Hippocampal formation (tissue), 2 donors: ENCODE measurements at places on chromosomes 16 and 17.

GRCh38 chr17:44766409-44767038 lies 7.7 kb downstream of the ADAM11 start:
- DNase-seq: peak; percentile 21

GRCh38 chr17:66476014-66476413 lies 173.6 kb downstream of the PRKCA start:
- no peak for DNase-seq

- DNase-seq: no peak
These were observed 11.4 kb downstream of the CNEP1R1 start for GRCh38 chr16:50036426-50036825.

GRCh38 chr17:40022961-40023541 lies 7.8 kb downstream of the CSF3 start:
- DNase-seq: no peak

DNA sequence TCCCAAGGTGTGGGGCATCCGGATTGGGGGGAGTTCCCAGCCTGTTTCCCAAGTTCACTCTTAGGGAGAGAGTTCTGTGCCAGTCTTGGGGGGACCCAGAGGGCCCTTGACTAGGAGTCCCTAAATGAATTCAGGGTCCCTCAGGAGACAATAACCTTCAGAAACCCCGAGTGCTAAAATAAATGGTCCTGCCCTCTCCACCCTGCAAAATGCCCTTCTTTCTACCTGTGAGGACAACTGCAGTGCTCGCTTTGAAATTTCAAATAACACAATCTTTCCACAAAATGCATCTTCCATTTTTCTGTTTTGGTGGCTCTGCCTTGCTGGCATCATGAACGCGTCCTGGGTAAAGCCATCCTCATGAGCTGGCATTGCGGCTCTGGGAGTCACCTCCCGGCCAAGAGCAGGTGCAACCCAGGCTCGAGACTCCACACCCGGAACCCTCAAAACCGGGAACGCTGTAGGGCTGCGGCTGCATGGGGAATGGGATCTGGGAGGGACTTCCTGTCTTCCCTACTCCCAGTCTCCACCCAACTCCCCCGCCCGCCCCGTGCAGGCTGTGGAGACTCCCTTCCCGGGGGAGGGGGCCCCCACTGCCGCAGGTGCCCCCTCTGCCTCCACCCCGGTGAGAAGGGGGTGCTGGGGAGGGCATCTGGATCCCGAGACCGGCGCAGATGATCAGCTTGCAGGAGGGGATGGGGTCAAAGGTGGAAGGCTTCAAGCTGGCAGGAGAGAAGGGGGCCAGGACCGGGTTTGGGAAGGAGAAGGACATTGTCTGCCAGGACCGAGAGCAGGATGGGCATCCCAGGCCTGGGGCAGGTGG lies at the start of gene ZNF205:
TSS of gene ZNF205 (plus strand) at position 529 of the 823 bp plus-strand sequence. CDS start 845 bp downstream, outside the sequence.
- peak; percentile 75 for DNase-seq

GRCh38 chr16:27267037-27267677 lies 1.4 kb downstream of the NSMCE1 start:
- no peak for DNase-seq

- DNase-seq: no peak
These were observed 58.0 kb upstream of the GSE1 start for GRCh38 chr16:85554889-85555718.

GRCh38 chr17:77664097-77664729 lies 294.3 kb upstream of the TNRC6C start:
- no peak for DNase-seq

- no peak for DNase-seq
These were observed 43.3 kb upstream of the GINS3 start for GRCh38 chr16:58348986-58349385.

DNA sequence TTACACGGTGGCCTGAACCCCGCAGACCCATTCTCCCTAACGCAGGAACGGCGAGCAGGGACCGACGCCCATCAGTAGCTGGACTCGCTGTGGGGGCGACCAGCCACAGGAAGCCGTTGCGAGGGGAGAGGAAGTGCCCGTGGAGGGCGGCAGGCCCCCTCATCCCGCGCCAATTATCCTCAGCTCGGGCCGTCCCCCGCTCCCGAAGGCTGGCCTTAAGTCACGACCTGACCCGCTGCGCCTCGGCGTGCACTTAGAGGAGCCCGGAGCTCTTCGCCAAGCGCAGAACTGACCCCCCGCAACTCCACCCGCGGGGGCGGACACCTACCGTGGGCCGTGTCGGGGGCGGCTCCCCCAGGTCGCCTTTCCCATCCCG lies 401 bp downstream of the ARL16 start:
- DNase-seq: no peak

GRCh38 chr17:39742856-39743436 lies 5.2 kb downstream of the GRB7 start:
- DNase-seq: no peak

- DNase-seq: no peak
These were observed 8.6 kb downstream of the MED9 start for GRCh38 chr17:17485420-17485819.

- no peak for DNase-seq
These were observed 9.9 kb downstream of the PIRT start for GRCh38 chr17:10827898-10828552.

GRCh38 chr16:19513377-19514053 lies 8.4 kb downstream of the GDE1 start:
- no peak for DNase-seq

- no peak for DNase-seq
These were observed 34.3 kb downstream of the MYH3 start for GRCh38 chr17:10622617-10623485.

GRCh38 chr16:88403794-88404581 lies 21.2 kb downstream of the ZNF469 start:
- no peak for DNase-seq

- no peak for DNase-seq
These were observed 35.8 kb downstream of the BEAN1 start for GRCh38 chr16:66462912-66463311.

DNA sequence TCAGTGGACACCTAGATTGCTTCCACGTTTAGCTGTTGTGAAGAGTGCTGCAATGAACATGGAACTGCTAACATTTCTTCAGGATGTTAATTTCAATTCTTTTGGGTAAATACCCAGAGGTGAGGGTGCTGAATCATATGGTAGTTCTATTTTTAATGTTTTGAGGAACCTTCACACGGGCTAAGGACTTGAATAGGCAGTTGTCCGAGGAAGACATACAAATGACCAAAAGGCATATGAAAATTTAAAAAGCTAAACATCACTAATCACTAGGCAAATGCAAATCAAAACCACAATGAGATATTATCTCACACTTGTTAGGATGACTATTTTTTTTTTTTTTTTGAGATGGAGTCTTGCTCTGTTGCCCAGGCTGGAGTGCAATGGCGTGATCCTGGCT lies 173.3 kb downstream of the PRKCB start:
- DNase-seq: no peak

DNA sequence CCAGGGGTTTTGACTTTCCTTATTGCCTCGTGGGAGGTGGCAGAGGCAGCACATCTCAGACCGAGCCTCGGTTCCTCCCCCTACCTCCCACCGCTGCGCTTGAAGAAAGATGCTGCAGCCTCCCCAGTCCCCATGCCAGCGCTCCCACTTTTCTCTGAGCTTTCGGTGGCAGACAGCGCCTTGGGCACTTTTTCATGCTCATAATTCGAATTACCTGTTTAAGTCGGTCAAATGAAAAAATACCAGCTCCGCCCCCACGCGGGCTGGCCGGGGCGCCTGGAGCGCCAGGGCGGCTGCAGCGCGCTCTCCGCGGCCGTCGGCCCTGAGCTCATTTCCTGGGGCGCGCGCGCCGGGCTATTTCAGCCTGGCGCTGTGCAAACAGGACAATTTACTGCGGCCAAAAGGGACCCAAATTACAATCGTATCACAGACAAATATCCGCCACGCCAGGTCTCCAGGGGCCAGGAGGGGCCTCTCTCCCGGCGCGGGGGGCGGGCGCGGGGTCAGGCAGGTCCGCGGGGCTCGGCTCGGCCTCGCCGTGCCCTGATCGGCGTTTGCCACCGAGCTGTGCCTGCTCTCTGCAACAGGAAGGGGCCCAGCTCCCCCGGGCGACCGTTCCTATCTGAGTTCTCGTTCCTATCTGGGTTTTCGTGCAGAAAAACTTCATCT lies 45.0 kb downstream of the SOST start:
- no peak for DNase-seq

- DNase-seq: no peak
These were observed 15.3 kb downstream of the RSL1D1 start for GRCh38 chr16:11835891-11836649.

DNA sequence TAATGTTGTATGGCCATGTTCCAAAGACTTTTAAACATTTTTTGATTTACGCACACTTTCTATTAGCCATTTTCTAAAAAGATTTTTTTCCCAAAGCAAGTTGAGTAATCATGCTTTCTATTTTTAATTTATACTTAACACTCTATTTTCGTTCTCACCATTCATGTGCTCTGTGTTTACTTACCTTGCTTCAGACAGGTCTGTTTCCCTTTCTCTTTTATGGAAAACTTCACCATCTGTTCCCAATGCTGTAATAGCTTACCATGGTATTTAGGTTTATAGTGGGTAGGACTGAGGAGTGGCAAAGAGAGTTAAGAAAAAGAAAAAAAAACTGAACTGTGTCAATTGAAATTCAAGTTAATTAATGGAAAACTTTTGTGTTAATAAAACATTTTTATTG lies 37.5 kb upstream of the KCNJ16 start:
- no peak for DNase-seq

DNA sequence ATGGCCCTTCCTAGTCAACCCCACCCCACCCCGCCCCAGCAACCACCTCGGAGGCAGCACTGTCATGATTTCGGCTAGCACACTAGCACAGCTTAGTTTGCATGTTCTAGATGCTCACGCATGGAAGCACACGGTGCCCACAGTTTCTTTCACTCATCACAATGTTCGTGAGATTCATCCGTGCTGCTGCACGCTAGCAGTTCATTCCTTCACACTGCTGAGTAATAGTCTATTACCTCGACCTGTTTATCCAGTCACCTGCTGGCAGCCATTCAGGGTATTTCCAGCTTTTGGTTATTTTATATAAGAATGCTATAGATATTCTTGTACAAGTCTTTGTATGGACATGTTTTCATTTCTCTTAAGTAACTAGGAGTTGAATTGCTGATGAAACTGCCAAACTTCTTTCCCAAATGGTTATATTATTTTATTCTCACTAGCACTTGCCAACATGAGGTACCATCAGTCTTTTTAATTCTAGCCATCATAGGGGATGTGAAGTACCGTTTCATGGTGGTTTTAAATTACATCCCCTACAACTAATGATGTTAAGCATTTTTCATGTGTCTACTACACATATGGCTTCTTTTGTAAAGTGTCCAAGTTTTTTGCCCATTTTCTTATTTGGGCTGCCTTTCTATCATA lies 75.7 kb downstream of the CYTH1 start:
- DNase-seq: no peak

- no peak for DNase-seq
These were observed 1.7 kb upstream of the B4GALNT2 start for GRCh38 chr17:49130891-49131290.

DNA sequence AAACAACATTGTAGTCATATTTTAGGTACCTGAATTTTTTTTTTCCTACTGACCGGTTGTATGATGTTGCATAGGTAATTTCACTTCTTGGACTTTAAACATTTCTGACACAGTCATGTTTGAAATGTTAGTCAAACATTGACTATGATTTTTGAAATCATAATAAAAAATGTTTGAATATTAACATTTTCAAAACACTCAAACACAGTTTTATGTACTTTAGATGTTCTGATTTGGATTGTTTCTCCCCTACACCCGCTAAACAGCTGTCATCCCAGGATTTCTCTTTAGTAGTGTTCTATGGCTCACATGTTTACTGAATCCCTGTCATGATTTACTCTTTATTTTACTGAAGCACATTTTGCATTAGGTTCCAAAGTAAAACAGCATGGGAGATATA lies 102.9 kb upstream of the NPEPPS start:
- DNase-seq: no peak

DNA sequence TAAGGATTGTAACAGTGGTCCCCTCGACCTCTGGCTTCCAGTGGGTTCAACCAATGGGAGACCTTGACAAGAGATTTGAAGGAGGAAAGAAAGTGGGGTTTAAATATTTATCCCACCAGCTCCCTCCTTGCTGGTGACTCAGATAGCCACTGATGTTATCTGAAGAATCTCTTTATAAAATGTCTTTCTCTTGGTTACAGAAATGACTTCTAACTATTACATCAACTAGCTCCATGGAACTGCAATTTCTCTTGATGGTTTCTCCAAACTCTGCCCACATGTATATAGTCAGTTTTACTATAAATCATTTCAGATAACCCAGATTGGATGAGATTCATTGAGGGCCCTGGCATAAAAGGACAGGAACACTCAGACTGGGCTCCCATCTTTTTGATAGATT lies 920.2 kb upstream of the SOX9 start:
- DNase-seq: no peak

DNA sequence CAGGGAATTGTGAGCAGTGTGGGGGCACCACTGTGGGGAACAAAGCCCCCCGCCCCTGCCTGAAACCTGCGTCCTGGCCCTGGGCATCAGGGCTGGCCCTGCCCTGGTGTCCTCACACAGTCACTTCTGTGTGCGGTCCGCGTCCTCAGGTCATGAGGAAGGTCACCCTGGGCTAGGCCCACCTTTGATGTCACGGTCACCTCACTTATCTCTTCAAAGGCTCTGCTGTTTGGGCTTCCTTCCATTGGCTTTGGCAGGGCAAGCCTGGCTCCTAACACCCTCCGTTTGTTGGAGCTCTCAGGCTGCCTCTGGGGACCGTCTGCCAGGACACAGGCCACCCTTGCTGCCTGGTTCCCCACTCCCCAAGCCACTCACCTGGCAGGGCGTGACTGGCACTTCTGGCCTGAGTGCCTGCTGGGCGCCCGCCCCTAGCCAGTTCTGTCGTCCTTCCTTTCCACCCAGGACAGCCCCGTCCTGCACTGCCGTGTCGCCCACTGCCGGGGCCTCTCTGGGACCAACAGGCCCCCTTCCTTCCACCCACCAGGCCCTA lies 8.8 kb downstream of the CENPX start:
- no peak for DNase-seq

GRCh38 chr17:63109661-63110060 lies 143.6 kb downstream of the TANC2 start:
- DNase-seq: no peak

- DNase-seq: no peak
These were observed 15.9 kb downstream of the ZC3H7A start for GRCh38 chr16:11780991-11781680.

DNA sequence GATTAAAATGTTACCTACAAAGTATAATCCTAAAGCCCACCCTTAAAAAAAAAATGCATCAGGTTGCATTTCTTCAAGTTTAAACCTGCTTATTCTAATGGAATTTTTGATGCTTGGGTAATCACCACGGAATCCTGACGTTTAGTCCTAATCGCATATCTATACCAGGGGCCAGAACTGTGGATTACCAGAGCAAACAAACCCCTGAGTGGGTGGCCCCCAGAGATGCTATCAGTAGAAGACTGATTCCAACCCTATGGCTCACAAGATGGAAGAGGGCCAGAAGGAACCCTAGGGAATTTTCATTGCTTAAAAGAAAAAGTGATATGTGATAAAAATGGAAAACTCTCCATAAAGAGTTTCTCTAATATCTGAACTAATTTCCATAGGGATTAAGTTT lies 152.2 kb upstream of the NOG start:
- DNase-seq: no peak

DNA sequence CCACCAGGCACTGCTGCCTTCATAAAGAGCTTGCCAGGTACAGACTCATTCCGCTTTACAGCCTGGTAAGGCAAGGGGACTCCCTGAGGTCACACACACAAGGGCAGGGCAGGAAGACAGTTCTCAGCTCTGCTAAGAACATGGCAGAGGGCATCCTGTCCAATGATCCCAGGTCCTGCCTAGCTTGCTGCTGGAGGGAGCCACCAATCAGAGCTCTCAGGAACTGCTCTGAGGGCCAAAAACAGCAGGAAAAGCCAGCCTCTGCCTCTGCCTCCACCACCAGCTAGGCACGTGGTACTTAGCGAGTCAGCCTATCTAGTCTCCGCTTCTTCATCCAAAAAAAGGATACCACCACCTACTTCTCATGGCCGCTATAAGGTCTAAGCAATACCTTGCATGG lies 66.1 kb downstream of the GTF3C1 start:
- no peak for DNase-seq
